ENCODE measurements at places on chromosomes 7 and 10.

DNA sequence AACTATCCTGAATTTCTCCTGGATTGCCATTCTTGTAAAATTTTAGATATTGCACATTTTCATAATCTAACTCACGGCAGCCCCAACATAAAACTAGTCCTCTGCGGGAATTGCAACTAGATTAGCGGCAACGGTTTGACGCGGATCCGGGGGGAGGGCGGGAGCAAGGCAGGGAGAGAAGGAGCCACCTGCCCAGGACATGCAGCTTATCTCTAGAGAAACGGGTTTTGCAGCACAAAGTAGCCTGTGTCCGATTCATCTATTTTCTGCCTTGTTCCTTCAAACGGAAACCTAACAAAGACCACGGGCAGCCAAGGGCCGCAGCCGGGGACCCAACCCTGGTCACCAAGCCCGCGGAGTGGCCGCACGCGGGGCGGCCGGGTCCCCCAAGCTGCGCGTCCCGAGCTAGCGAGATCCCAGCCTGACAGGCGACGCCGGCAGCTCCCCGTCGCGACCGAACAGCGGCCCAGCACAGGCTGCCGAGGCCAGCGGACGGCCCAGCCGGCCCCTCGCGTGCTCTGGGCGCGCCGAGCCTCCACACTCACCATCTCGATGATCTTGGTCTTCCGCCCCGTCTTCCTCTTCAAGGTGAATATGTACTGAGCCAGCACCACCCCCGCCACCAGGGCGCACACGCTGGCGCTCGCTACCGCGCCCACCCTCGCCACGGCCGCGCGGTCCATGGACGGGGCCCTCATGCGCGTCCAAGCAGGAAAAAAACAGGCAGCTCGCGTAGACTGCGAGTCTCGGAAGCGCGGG lies at the start of gene NT5C3A:
NT5C3A (minus strand) TSS at position 754 of the 759 bp plus-strand sequence; CDS start at position 683, 71 bp downstream.
- peak; percentile 19 for DNase-seq

GRCh38 chr7:134685250-134685649 lies 38.6 kb downstream of the BPGM start:
- DNase-seq = no peak

- DNase-seq = peak; percentile 11
These were observed 55.7 kb upstream of the CREB5 start for GRCh38 chr7:28356619-28357018.

GRCh38 chr10:48923748-48924147 lies 15.9 kb downstream of the LRRC18 start:
- DNase-seq = no peak

- no peak for DNase-seq
These were observed 175.4 kb downstream of the CDC14C start for GRCh38 chr7:49099587-49100326.

- no peak for DNase-seq
These were observed 298.6 kb upstream of the MTPN start for GRCh38 chr7:136275794-136276193.

DNA sequence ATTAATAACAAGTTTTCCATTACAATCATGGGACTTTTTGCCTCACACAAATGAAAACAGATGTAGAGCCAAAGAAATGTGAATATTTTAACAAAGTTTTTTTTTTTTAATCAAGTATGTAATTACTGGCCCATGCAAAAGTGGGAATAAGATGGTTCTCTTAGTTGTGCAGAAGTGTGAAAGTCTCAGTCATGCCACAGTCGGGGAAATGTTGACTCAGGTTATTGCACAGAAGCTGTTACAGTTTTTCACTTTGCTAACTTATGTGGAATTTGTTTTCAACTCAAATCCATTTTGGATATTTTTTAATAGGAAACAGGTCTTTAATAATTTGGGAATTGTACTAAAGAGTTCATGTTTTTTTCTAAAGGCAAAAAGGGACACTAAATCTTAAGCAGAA lies 44.0 kb upstream of the CAV2 start:
- DNase-seq = no peak
